Upper lobe of left lung (tissue), 6 donors: ENCODE measurements at places on chromosomes 1 and 21. TPM values are rescaled to one million over a fixed set of nuclear protein-coding genes. Genes with fewer than 3 reads are reported as not detected.

Gene ATP6V1G3
- total RNA-seq: not detected

- no peak for DNase-seq
Observed at GRCh38 chr21:37195610-37196009, 71.5 kb downstream of the VPS26C start.

GRCh38 chr1:23824711-23825075 is 536 bp downstream of the HMGCL start:
- no peak for DNase-seq

Gene CXADR
- 30.4 TPM for total RNA-seq

Gene CACNA1E
- total RNA-seq: 1.4 TPM
